Cortex of kidney (tissue), 1 donor: ENCODE measurements at places on chromosomes 2 and 18.

DNA sequence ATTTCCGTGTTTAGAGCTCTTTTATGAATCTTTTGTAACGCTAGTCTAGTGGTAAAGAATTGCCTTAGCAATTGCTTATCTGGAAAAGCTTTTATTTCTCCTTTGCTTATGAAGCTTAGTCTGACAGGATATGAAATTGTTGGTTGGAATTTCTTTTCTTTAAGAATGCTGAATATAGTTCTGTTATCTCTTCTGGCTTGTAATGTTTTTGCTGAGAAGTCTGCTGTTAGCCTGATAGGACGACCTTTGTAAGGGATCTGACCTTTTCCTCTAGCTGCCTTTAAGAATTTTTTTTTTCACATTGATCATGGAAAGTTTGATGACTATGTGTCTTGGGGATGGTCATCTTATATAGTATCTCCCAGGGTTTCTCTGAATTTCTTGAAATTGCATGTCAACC, 101.1 kb downstream of the TRABD2A start:
- DNase-seq = no peak

GRCh38 chr18:23867006-23867405, 147.5 kb upstream of the TTC39C start:
- DNase-seq = no peak

DNA sequence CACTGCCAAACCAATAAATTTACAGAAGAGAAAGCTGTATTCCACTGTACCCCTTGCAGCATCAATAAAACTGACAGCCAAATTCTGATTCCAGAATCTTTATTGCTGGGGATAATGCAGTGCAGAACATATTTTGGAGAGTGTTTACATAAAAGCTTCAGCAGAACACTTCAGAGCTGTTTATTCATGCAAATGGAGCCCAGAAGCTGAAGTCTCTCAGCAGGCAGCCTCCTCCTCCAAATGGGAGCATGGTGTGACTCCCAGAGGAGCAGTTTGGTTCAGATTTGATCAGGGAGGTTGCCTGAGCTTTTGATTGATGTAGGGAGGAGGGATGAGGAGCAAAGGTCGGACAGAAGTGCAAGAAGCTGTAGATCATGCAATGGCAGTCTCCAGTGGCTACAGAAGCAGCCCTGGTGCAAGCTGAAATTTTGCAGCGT, 22.4 kb downstream of the LHCGR start:
- no peak for DNase-seq

DNA sequence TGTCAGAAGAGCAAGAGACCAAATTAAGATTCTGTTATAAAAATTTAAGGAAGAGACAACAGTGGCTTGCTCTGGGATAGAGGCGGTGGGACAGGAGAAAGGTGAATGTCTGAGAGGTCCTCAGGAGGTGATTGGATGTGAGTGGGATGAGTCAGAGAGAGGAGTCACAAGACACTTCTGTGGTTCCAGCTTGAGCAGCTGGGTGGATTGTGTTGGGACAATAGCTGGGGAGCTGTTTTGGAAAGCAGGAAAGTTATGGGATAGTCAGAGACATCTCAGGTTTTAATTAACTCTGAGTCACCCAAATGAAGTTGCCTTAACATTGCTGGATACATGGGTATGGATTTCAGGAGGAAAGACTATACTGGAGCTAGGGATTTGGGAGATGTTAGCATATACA, 218.0 kb upstream of the TRIB2 start:
- DNase-seq = no peak

DNA sequence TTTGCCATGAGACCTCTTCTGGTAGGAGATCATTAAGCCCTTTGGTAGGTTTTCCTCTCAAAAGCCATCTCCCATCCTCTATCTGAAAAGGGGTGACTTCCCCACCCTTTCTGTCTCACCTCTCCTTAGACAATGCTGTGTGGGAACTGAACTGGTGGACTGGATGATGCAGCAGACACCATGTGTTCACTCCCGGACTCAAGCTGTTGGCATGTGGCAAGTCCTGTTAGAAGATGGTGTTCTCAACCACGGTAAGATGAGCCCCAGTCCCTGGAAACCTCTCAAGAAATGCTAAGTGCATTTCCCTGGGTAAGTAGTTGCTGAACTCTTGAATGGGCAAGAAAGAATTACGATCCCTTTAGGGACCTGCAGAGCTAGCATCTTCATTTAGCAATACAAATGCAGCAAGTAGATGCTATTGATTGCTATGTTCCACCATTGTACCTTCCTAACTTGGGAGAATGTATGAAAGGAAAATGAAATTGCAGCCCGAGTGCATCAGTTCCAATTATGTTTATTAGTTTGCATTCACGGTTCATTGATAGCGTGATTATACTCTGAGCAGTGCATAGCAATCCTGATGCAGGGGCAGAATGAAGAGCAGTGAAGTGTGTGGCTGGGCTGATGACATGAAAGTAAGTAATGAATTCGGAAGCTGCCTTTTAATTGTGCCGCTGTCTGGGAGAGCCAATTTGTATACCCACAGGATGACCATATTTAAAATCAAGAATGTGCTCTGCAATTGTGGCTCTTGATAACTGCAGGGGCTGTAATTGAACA, 110.0 kb upstream of the MAP3K20 start:
- no peak for DNase-seq

GRCh38 chr2:36675579-36676282, 20.8 kb upstream of the VIT start:
- DNase-seq = no peak
